ENCODE measurements at places on chromosomes 3 and 15.

GRCh38 chr15:67920524-67921240 is 80.8 kb upstream of the RNU6-1 start:
- no peak for DNase-seq

DNA sequence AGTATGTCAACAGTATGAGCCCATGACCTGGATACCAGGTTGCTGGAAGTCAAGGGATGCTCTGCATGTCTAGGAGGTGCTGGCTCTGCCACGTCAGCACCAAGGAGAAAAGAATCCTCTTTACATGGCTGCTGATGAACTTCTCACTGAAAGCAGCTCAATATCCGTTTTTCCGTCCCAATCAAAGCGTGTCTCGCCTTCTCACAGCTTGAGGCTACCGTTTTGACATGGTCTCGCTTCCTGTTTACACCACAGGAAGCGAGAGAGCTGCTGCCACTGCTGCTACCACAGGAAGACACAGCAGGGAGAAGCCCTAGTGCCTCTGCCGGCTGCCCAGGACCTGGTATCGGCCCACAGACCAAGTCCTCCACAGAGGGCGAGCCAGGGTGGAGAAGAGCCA is 27.3 kb downstream of the STARD5 start:
- peak; percentile 47 for DNase-seq

DNA sequence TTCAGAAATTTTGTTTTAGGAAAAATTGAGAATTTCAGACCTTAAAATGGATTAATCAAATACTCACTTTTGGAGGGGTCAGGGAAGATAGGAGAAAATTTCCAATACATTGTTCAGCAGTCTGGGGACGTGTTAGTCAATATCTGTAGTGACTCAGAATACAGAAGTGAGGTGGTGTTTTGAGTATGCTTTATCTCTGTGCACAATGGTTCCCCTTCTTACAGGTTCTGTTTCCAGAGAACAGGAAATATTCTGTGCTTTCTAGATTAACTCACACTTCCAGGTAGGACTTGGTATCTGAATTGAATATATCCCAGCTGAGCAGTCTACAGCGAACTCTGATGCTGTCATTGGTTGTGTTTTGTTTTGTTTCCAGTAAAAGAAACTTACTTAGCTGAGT is 30.7 kb upstream of the CCDC54 start:
- no peak for DNase-seq

- DNase-seq, result no peak
Observed at GRCh38 chr3:38560996-38561717, 65.0 kb downstream of the EXOG start.

DNA sequence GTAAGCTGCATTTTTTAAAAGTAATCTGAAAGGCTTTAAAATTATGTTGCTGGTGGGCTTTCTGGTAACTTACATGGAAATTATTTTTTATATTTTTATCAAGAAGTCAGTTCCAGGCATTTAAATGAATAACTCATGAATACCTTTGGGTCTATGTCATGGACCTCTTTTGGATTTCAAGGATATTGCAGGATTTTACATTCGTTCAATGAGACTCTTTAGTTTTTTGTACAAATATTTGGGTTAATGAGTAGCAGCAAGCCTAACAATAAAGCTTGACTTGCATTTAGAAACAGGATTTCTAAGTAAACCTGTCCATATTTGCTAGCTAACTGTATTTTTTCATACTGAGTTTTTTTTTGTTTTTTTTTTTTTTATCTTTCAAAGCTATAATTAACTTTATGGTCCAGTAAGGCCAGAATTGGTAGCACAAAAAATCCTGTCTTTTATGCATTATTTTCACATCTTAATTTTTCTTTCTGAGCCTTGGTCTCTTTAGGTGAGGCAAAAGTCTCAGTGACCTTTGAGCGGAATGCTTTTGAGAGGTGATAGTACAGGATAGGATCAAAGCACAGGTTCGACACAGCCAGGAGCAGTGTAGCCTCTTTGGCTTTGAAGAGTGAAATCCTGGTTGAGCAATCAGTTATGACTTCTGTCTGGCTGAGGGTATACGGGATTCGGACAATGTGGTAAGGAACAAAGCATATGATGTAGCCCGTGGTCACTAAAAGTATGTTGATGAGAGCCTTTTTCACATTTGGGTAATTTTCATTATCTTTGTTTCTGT is 4.8 kb downstream of the GPR171 start:
- DNase-seq, result no peak

DNA sequence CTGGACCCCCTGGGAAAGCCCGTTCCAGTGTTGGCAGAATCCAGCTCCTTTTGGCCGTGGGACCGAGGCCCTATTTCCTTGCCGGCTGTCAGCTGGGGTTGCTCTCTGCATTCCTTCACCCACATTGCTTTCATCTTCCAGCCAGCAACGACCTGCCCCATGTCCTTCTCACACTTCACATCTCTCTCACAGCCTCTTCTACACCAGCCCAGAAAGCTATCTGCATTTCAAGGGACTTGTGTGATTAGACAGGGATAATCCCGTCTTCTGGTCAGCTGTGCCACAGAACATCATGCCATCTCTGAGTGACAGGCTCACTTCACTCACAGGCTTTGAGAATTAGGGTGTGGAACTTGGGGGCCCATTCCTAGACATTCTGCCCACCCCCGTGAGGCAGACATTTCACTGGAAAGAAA is 16.4 kb downstream of the EFCC1 start:
- no peak for DNase-seq

GRCh38 chr3:97686258-97686657 is 78.3 kb upstream of the ARL6 start:
- DNase-seq, result no peak

DNA sequence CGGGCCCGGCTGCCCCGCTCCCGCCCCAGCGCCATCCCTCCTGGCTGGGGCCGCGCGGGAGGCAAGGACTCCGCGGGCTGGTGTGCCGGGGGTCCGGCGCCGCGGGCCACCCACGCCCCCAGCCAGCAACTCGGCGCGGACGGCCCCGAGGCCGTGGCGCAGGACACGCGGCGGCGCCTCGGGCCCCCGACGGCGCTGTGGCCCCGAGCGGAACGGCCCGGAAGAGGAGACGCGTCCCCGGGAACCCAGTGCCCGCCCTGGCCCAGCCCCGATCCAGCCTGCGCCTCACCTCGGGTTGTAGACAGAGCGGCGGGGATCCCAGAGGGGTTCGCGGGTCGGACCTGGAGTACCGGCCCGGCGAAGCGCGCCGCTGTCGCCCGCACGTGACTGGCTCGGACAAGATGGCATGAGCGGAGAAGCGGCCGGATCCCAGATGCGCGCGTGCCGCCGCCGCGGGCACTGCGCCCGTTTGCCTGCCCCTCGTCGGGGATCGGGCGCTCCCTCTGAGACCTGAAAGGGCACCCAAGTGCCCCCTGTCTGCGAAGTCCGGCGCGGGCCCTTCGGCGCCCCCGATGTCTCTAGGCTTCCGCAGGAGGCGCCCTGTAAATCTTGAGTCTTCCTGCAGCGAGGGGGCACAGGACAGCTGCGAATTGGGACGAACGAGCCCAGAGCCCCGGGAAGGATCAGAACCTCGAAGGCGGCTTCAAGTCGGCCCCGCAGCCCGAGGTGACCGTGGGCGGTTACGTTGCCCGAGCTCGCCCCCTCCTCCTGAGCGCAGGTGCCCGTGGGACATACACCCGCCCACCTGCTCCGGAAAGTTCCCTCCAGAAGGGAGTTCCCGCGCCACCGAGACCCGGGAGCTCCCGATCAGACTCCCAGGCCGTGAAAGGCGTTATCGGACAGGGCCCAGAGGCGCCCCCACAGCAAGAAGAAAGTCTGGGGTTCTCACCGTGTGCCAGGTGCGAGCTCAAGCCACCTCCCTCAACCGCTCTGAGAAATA is 598 bp upstream of the SFMBT1 start:
- peak; percentile 31 for DNase-seq

GRCh38 chr3:82033186-82033585 is 271.7 kb upstream of the GBE1 start:
- no peak for DNase-seq

DNA sequence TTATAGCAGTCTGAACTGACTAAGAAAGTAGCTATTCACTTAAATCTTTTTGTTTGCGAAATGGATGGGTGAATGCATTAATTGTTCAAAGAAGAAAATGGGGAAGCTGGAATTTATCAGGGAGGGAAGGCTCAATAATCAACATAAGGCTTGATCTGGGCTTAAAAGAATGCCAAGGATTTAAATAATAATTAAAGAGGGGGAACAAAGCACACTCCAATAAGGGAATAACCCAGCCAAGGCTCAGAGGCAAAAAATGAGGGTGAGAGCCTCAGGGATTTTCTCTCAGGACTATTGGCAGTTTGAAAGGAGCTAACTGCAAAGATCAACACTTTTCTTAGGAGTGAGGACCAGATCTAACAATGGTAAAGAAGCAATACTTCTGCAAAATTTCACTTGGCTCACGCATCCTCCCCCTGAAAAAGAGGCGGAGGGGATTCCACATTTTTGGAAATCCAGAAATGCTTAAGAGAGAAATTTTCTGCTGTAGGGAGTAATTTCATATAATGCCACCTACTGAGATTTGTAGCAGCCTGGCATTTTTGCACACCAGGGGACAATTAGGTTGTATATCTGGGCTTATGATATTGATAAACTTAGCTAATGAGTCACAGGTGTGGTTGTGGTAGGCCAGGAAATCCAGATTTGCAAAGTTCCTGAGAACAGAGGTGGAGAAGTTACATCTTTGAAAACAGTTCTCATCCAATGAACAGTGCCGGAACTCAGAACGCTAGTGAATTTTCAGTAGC is 405.1 kb downstream of the TUSC7 start:
- no peak for DNase-seq

- DNase-seq, result no peak
Observed at GRCh38 chr15:47820057-47820746, 102.9 kb downstream of the SEMA6D start.

- no peak for DNase-seq
Observed at GRCh38 chr3:36196058-36196457, 184.2 kb upstream of the STAC start.

DNA sequence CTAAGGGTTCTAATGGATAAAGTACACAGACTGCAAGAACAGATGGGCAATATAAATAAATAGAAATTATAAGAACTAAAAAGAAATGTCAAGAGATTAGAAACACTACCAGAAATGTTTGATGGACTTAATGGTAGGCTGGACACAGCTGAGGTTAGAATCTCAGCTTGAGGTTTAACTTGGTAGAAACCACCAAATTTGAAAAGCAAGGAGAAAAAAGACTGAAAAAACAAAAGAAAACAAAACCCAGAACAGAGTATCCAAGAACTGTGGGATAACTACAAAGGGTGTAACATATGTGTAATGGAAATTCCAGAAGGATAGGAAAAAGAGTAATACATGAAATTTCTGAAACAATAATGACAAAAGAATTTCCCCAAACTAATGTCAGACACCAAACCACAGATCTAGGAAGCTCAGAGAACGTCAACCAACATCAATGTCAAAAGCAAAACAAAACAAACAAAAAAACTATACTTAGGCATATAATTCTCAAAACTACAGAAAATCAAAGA is 35.0 kb downstream of the RFX7 start:
- DNase-seq, result no peak

- no peak for DNase-seq
Observed at GRCh38 chr15:55513152-55513551, 5.1 kb upstream of the DNAAF4 start.

DNA sequence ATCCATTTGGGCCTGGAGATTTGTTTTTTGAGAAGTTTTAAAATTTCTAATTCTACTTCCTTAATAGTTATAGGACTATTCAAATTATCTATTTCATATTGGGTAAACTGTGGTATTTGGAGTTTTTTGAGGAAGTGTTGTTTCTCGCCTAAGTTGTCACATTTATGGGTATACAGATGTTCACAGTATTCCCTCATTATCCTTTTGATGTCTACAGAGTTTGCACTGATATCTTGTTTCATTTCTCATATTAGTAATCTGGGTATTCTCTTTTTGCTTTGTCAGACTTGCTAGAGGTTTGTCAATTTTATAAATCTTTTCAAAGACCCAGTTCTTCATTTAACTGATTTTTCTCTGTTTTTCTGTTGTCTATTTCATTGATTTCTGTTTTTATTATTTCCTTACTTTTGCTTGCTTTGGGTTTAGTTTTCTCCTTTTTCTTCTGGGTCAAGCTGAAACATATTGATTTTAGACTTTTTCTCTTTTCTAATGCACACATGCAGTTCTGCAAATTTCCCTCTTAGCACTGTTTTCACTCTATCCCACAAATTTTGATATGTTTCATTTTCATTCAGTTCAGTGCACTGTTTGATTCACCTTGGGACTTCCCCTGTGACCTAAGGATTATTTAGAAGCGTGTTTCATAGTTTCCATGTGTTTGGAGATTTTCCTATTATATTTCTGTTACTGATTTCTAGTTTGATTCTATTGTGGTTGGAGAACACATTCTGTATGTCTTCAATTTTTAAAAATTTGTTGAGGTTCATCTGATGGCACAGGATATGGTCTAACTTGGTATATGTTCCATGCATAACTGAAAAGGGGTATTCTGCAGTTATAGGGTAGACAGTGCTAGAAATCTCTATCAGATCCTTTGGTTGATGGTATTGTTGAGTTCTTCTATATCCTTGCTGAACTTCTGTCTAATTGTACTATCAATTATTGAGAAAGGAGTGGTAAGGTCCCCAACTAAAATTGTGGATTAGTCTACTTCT is 79.6 kb downstream of the SUMF1 start:
- DNase-seq, result no peak
